ENCODE measurements at places on chromosomes 13 and 19. TPM values are rescaled to one million over a fixed set of nuclear protein-coding genes. Genes with fewer than 3 reads are reported as not detected.

- DNase-seq = no peak
These were observed at the start of gene PDX1 for GRCh38 chr13:27919934-27920676. Gene PDX1 (plus strand): TSS chr13:27920000. CDS start chr13:27920139, 139 bp downstream.

DNA sequence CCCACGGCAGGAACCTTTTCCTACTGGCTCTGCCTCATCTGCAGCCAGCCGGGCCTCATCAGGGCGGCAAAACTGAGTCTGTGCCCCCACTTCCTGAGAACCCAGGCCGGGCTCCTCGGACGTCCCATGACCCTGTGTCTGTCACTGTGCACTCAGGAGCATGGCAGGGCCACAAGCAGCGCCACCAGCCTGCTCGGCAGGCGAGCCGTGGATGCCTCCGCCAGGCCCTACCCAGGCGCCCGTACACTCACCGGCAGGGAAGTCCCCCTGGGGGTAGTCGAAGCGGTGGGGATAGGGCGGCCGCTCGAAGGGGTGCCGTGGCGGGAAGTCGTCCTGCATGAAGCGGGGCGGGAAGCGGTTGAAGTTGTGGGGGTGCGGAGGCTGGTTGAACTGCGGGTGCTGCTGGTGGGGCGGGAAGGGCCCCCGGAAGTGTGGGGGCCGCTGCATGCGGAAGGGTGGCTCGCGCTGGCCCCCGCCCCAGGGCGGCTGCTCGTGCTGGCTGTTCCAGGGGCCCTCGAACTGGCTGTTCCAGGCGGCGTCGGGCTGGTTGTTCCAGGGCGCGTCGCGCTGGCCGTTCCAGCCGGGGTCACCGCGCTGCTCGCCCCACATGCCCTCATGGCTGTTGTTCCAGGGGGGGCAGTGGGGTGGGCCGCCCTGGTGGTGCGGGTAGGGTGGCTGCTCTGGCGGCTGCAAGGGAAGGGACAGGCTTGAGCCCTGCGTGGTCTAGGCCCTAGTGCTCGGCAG lies 17.1 kb downstream of the CHERP start:
- DNase-seq = no peak

DNA sequence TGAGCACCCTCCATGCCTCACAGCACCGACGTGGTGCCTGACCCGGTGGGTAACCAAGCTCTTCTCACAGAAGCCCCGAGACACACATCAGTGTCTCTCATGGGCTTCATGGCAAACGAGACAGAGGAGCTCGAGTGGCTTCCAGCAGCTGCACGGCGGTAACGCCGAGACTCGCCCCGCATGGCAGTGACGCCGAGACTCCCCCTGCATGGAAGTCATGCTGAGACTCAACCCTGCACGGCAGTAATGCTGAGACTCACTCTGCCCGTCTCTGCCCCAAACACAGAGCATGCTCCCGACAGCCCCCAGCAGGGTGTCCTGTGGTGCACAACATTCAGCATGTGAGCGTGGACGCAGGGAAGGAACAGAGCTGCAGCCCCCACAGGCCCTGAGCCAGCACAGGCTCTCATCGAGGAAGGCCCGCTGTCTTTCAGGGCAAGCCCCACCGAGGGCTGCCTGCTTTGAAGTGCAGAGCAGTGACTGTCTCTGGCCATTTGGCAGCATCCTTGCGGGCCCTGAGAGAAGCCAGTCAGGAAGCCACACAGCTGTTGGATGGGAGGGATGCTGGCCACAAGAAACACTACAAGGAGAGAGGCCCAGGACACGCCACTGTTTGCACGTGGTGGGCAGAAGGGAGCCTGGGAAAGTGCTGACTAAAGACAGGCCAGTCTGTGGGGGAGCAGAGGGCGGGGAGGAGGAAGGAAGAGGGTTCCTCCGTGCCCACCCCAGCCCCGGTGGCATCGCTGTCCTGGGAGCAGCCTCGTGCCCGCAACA lies 9.5 kb downstream of the GAS6 start:
- DNase-seq = no peak

Gene ENOX1
- polyA plus RNA-seq = 9.7 TPM

DNA sequence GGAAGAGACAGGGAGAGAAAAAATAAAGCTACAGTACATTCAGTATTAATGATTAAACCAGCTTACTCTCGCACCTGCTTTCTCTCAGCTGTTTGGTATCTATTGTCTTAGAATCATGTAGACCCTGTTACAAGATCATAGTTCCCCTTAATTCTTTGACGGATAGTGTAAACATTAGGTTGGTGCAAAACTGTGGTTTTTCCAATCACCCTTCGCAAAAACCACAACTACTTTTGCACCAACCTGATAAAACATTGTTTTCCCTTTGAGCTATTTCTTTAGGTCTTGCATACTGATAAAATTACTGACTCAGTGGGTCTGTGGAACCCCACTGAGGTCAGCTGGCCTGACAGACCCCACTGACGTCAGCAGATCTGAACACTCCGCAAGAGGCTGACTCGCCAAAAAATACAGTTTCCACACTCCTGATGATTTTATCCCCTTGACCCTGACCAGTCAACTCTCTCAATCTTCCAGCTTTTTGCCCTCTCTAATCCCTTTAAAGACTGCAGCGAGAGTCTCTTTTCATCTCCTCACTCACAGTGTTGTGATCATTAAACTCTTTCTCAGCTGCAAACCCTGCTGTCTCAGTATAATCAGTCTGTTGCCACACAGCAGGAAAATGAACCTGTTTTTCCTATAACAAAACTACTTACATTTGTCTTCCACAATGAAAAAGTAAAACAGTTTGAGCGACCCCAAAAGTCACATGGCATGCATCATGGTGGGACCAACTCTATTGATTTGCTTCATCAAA lies 123.9 kb downstream of the SLITRK6 start:
- DNase-seq = no peak

Measured in renal cortex interstitium (tissue), 15 donors.